ENCODE measurements at places on chromosomes 5 and 9.

DNA sequence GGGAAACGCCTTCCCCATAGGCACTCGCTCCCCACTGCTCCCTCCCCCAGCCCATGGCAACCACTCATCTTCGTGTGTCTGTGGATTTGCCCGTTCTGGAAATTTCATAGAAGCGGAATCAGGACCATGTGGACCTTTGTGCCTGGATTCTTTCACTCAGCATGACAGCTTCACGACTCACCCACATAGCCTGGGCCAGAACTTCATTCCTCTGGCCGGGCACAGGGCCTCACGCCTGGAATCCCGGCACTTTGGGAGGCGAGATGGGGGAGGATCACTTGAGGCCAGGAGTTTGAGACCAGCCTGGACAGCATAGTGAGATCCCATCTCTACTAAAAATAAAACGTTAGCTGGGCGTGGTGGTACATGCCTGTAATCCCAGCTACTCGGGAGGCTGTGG lies 12.1 kb upstream of the DIPK1B start:
- no peak for DNase-seq

DNA sequence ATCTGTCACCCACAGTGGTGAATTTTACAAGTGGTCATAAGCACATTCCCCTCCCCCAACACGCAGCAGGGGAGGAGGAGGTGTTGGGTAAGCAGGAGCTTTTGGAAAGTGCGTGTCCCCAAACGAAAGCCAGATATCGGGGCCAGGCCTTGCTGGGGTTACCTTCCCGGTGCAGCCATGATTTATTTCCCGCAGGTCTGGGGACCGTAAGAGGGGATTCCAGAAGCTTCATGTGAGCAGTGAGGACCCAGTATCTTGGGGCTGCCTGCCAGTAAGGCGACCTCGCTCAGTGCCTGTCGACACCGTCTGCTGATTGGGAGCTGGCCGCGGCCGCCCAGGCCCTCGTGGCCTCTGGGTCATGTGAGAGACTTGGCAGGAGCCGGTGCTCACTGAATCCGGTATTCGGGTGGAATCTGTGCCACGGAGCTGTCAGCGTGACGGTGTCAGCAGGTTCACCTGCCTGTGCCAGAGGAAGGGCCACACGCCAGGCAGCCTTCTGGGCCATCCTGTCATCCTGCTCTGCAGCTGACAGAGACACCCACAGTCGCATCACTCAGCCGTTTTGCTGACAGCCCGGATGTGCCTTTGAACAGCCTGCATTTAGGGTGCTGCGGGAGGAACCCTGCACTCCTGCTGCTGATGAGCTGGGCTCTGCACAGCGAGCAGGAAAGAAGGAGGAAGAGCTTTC lies 37.3 kb downstream of the SEC61B start:
- DNase-seq = peak; percentile 7

DNA sequence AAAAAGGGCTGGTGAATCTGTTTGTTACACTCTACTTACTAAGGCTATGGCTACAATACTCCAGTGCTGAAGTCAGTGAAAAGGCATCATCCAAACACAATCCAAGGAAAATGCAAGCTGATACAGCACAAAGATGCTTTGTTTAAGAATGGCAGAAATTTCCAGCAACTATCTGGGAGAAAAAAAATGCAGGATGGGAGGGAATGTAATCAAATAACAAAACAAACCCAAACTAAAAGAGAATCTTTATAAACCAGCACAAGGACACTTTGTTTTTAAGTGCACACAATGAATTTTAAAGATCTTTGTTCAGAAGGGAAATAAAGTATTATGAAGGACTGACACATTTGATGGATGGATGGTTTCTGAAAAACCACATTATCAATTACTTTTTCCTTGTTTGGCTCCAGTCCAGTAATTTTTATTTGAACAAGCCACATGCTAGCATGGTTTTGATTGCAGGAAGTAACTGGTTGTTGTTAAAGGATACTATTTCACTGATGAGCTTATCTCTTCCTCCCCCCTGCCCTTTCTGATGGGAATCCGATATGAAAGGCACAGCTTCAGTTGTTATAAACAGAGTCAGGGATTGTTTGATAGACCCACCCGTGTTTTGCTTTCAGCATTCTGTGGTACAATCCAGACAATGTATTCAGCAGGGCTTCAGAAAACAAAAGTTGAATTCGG lies 12.1 kb upstream of the TLE4 start:
- DNase-seq = no peak

- no peak for DNase-seq
These were observed 60.0 kb downstream of the PRRC1 start for GRCh38 chr5:127577458-127577857.

DNA sequence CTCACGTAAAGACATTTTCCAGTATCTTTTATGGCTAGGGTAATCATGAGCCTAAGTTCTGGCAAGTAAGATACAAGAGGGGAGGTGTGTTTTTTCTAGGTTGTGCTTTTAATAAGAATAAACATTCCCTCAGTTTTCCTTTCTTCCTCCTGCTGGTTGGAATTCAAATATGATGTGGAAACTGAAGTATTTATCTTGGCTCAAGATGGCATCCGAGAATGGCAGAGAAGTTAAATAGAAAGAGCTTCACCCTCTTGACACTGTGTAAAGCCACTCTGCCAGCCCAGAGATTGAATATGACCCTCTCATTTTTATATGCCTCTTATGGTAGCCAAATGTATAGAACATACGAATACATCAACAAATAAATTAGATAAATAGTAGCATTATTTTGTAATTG lies 438.4 kb downstream of the ISL1 start:
- DNase-seq = no peak

GRCh38 chr5:83641946-83642345 lies 78.7 kb downstream of the HAPLN1 start:
- no peak for DNase-seq

- no peak for DNase-seq
These were observed 127.0 kb upstream of the GDNF start for GRCh38 chr5:37966871-37967270.

DNA sequence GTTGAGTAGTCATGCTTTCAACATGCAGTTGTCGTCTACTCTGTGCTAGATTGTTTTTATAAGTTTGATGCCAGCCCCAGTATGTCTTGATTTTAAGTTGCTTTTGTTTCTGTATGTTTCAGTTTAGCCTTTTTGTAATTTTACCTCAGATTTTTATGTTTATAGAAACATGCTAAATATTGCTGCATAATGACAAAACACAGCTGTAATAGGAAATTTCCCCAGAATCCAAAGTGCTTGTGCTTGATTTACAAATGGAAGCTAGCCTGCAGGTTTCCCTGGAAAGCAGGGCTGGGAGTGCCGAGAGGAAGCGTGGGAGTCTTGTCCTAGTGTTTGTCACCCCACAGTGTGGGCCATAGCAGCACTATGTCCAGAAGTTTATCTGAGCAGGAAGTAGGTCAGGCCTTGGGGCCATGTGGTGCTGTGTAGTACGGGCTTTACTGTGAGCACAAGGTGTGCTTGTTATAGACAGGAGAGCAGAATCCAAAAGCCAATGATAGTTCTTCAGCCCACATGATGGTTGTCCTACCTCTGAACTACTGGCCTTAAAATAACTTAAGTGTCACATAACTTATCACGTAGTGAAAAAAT lies 100.0 kb upstream of the NREP start:
- DNase-seq = no peak

GRCh38 chr5:55585206-55585610 lies 50.4 kb upstream of the PLPP1 start:
- DNase-seq = no peak

GRCh38 chr5:171495122-171495700 lies 75.8 kb downstream of the FGF18 start:
- DNase-seq = no peak

- DNase-seq = no peak
These were observed 561.8 kb downstream of the CETN3 start for GRCh38 chr5:89847743-89848142.

GRCh38 chr5:151199581-151200185 lies 24.2 kb downstream of the CCDC69 start:
- DNase-seq = no peak

DNA sequence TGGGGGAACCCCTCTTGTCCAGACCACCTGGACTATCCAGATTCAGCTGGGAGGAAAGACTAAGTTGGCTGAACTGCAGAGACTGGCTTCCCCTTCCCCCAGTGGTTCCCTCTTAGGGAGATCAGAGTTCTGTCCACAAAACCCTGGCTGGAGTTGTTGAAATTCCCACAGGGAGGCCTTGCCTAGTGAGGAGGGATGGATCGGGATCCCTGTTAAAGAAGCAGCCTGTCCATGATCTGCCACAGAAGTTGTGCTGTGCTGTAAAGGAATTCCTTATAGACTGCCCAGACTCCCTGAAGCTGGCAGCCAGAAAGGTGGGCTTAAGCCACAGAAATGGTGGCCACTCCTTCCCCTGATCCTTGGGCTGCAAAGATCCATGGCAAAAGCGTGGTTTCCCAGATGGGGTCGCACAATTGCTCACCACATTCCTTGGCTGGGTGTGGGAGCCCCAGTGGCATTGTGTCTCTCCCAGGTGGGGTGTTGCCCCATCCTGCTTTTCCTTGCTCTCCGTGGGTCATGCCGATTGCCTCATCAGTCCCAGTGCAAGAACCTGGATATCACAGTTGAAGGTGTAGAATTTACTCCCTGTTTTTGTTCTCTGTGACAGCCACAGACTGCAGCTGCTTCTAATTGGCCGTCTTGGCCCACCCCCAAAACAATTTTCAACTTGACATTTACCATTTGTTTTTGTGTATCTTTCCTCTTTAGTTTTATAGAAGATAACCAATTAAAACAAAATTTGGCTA lies 342.4 kb downstream of the FGF10 start:
- no peak for DNase-seq

DNA sequence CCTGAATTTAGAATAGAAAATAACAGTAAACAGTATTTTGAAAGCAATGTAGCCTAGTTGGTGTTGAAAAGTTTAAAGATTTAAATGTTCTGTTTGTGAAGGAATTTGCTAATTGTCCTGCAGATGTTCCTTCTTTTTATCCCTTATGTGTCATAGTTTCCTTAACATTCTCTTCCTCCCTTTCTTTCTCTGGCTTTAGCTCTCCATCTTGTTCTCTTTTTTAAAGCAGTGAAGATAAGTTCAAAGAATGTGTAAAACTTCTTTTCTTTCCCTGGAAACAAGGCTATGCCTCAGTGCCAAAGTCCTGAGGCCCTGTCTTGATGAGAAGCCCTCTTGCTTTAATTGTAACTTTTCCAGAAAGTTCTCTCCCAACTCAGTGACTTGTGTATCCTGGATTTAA lies 24.4 kb upstream of the GAS1 start:
- DNase-seq = no peak

DNA sequence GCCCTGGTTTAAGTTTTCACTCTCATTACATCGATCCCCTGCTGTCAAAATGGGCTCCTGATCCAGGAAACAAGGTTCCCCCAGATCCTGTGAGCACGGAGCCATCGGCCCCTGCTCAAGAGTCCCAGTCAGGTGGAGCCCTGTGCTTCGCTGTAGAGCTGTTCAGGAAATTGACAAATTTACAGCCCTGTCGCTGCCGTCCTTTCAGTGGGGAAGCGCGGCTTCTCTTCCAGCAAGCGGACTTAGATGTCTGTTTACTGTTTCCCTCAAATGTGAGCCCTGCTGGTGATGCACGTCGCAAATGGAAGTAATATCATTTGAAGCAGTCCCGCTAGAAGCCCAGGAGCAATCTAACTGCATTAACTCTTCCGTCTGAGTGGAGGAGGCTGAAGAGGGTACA lies 760.9 kb upstream of the WWC1 start:
- DNase-seq = no peak

- DNase-seq = no peak
These were observed 71.4 kb downstream of the SLC12A2 start for GRCh38 chr5:128154943-128155342.

DNA sequence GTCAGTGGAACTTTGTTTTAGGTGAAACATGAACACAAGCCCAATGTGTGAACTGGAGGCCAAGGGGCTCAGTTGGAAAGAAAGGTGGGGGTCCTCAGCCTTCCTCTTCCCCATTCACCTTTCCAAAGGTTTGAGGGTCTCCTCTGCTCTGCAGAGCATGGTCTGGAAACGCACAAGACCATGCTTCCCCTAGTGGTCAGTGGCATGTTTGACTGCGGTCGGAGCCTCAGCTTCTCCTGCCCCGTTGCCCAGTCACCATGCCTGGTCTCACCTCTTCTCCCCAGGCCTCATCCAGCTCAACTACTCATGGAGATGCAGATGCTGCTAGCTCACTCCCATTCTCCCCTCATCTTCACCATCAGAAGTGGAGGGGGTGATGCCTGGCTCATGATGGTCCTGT lies 340.3 kb downstream of the GADD45G start:
- DNase-seq = no peak

- DNase-seq = no peak
These were observed 52.6 kb upstream of the FANCC start for GRCh38 chr9:95370064-95370463.

DNA sequence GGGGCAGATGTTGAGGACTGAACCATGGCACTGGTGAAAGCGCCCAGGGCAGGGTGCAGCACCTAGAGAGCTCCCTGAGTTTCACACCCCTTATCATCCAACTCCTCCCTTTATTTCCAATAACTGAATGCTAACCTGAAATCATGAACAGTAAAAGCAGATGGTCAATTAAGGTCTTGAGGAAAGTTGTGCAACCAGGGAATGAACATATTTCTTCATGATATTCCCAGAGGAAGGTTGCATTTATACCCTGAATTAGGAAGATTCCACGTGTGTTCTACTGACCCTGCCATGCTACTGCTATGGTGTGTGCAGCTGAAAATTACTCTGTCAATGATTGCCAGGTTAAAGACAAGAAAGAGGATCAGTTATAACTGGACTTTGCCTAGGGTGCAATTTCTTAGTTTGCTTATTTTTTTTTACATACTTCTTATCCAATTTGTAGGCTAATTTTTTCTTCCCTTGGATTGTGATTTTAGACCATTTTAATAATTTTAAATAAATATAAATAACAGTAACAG lies 319.8 kb downstream of the SEMA5A start:
- no peak for DNase-seq

- no peak for DNase-seq
These were observed 276.2 kb downstream of the HSPA4 start for GRCh38 chr5:133327946-133328401.

GRCh38 chr9:101738566-101739183 lies at the start of gene GRIN3A:
Gene GRIN3A, minus strand, starts transcription at chr9:101738647. Its CDS starts 668 bp downstream, at chr9:101737979.
- DNase-seq = no peak

- DNase-seq = no peak
These were observed 487.5 kb upstream of the SGCD start for GRCh38 chr5:155839251-155840037.

DNA sequence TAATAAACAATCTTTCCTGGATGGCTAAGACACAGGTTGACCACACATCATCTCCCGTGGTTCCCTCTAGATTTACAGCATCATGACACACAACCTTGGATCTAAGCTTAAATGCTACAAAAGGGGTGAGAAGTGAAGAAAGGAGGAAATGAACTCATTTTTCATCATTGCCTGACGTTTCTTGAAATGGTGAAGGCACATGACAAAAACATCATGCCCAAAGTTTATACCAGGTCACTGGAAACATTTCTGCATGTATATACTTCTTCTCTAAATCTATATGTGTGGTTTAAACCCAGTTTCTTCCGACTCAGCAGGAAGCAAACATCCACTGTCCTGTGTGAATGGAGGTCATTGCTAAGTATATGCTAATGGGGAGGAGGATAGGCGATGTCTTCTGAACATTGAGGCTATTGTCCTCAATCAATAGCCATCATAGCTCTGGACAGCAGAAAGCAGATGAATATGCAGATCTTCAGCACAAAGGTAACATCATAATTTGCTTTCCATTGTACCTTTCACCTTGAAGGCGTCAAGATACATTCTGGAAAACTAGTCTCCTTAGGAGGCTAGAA lies 137.4 kb downstream of the MED27 start:
- no peak for DNase-seq
